ENCODE measurements at places on chromosomes 12 and 14. TPM values are rescaled to one million over a fixed set of nuclear protein-coding genes. Genes with fewer than 3 reads are reported as not detected.

The ETFBKMT gene
- total RNA-seq, result 1.8 TPM

GRCh38 chr12:121424624-121424975, 24.7 kb downstream of the RNF34 start:
- no peak overlapping the region for H3K27ac ChIP-seq
- H3K27me3 ChIP-seq, result no peaks in the 10 kb centered on the region
- no peak overlapping the region for H3K4me3 ChIP-seq
- H3K36me3 ChIP-seq, result peaks cover 69% of the 10 kb centered on the region
- H3K4me1 ChIP-seq, result no peaks in the 10 kb centered on the region
- DNase-seq, result no peak

GRCh38 chr14:61512026-61512834, 183.1 kb upstream of the HIF1A start:
- H3K4me3 ChIP-seq, result no peak overlapping the region
- no peaks in the 10 kb centered on the region for H3K27me3 ChIP-seq
- peaks cover 87% of the 10 kb centered on the region for H3K4me1 ChIP-seq
- peaks cover 47% of the 10 kb centered on the region for H3K36me3 ChIP-seq

The KCNK13 gene
- 0.17 TPM for total RNA-seq

The DUSP16 gene
- 122 TPM for total RNA-seq

All from CD4-positive, alpha-beta memory T cell (primary cell).